Karpas-422 (cell line): ENCODE measurements at places on chromosomes 16 and 17. TPM values are rescaled to one million over a fixed set of nuclear protein-coding genes. Genes with fewer than 3 reads are reported as not detected.

ARHGAP44 gene
- total RNA-seq = 17.1 and 24.6 TPM in 2 replicates

AOC2 gene
- total RNA-seq = 0.67 and 1.5 TPM in 2 replicates

CIAO3 gene
- 32.1 and 77.4 TPM in 2 replicates for total RNA-seq

NOG gene
- not detected in 2 replicates for total RNA-seq

TMEM238L gene
- not detected in 2 replicates for total RNA-seq

MPV17L gene
- not detected in 2 replicates for total RNA-seq

GRCh38 chr16:88561485-88562359 lies 8.5 kb upstream of the ZC3H18 start:
- DNase-seq = peak; percentile 82

- no peak for DNase-seq
Measured at GRCh38 chr17:74006371-74006770, 197.1 kb upstream of the RPL38 start.

DNA sequence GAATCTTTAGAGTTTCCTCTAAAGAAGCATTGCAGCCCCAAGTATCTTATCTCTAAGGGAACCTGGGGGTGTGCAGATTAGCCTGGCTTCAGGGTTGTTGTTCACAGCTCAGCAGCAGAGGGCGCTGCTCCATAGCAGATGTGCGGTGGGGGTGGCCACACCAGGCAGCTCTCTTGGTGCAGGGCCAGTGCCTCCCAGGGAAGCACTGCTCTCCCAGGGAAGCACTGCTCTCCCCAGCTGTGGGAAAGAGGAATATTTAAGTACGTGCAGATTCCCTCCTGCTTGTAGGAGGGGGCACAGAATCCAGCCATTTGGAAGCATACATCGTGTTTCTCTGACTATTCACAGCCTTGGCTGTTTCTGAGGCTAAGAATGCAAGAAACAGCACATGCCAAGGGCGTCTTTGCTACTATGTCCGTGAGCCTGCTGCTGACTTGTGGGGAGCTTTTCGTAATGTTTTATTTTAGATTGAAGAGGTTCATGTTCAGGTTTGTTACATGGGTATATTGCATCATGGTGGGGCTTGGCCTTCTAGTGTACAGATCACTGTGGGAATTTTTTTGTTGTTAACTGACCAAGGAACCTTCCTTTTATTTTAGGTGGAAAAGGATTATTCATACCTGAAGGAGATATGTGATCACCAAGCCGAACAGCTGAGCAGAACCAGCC lies 217.8 kb downstream of the SPECC1 start:
- peak; percentile 86 for DNase-seq

DNA sequence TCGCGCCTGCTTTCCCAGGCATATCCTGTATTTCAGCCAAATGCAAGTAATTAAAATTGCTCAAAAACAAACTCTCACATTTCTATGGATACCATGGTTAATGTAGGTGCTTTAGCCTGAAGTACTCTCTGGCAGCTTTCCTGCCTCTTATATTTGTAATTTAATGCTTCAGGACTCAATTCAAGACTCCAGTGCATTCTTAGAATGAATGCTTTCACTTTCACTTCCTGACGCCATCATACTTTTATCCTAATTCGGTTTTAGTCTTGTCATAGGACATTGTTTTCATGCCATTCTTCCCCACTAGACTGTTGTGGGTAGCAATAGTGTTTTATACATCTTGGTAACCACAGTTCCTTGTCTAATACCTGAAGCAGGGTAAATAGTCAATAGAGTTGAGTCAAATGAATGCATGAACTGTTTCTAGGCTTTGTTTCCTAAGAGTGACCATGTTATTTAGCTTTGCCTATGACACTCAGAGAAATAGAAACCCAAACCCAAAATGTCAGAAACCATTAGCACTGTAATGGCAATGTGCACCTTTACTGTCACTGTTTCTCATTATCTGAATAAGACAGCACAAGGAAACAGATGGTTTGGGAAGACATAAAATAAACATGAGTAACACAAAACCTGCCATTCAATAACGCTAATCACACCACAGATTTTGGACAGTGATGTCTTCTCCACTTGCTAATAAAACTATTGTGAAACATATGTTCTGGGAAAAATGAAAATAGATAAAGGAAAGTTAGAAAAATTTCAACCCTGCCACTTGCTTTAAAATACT lies 705.5 kb downstream of the CDH11 start:
- no peak for DNase-seq

- no peak for DNase-seq
Measured at GRCh38 chr16:57025941-57026777, 36.8 kb downstream of the NLRC5 start.

GRCh38 chr17:57142925-57143324 lies 57.9 kb downstream of the AKAP1 start:
- no peak for DNase-seq

DNA sequence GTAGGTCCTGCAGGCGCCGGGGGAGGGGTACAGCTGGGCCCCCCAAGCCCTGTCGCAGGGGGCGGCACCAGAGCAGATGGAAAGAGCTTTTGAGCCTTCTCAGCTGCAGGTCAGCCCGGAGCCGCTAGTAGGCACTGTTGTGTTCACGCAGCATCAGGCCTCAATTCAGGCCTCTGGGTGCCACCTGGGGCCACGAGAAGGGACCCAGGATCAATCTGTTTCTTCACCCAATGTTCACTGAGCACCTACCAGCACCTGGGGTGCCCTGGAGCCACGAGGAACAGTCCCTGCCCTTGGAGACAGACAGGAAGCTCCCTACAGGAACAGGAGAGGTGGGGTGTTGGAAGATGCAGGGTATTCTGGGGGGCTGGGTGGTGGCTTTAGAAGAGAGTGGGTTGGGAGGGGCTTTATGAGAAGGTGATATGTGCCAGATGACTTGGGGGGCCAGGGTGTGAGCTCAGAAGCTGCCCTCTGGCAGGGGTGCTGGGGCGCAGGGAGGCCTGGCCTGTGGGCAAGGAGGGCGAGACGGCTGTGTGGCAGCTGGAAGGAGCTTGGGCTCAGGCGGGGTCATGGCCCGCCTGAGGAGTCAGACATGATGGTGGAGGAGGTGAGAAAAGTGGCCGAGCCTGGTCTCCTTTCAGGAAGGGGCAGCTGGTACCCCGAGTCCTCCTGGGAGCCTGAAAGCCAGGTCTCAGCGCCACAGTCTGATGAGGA lies 121.9 kb upstream of the GSE1 start:
- peak; percentile 81 for DNase-seq

- no peak for DNase-seq
Measured at GRCh38 chr17:42685831-42686230, 3.5 kb downstream of the CNTNAP1 start.

GRCh38 chr16:70018254-70018653 lies 67.1 kb downstream of the CLEC18A start:
- DNase-seq = peak; percentile 81

DNA sequence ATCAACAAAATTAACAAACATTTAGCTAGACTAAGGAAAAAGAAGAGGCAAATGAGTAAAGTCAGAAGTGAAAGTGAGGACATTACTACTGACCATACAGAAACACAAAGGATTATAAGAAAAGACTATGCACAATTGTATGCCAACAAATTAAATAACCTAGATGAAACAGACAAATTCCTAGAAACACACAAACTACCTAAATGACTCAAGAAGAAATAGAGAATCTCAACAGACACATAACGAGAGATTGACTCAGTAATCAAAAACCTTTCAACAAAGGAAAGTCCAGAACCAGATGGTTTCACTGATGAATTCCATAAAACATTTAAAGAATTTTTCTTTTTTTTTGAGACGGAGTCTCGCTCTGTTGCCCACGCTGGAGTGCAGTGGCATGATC lies 35.7 kb upstream of the MYLK3 start:
- no peak for DNase-seq

DNA sequence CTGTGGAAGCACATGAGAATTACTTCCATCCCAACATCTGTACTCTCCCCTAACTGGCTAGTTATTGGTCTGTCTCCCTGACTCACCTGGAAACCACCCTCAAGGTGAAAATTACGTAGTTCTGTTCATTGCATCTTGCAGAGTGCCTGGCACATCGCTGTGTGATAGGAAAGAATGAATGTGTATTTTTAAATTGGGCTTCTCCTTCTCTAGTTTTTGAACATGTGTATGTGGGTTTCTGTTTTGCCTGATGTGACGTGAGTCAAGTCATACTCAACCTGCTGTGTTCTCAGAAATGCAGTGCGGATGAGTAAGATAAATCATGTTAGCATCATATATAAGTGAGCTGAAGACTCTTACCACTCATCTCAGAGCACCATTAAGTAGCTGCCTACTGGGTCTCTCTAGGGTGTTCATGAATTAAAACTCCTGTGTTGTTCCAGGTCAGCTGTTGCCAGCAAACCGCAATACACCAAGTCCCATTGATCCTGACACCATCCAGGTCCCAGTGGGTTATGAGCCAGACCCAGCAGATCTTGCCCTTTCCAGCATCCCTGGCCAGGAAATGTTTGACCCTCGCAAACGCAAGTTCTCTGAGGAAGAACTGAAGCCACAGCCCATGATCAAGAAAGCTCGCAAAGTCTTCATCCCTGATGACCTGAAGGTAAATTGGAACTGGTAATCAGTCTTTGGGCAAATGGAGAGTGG lies 50.2 kb downstream of the HLF start:
- no peak for DNase-seq

DNA sequence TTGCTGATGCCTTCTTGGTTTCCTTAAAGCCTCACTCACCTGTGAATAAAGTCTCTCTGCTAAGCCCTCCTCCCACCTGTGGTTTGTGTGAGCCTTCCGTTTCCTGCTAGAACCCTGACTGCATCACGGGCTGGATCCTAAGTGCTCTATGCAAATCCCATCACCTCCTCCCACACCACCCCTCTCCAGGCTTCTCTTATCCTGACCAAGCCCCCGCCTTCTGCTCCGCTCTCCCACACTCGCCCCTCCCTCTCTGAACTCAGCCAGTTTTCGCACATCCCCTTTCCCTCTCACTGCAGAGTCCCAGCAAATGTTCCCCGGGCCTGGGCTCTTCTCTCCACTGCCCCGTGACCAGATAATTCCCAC lies 51.8 kb downstream of the PIMREG start:
- peak; percentile 85 for DNase-seq

DNA sequence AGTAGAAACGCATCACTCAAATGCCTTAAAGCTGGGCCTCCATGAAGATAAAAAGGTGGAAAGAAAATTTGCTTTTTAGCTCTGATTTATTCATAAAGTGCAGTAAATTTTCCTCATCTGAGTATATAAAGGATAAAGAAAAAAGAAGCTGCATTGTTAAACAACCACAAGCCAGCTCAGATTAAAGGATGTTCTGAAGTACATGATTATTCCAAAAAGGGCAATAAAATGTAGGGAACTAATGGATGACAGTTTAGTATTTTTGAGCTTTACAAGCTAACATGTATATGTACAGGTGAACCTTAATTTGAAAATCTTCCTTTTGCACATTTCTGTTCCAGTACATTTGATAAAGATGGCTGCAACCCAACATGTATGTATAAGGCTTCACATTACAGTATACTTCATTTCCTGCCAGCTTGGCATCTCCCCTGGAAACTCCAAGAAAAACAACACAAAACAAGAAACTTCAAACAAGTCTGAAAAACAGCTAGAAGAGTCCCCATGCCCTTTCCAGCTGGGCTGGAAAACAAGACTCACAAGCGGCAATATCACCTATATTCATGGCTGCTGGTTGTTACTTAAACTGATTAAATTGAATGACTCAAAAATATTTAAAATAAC lies 225.7 kb downstream of the CEP112 start:
- DNase-seq = no peak

GRCh38 chr16:60563166-60563565 lies 1473.1 kb downstream of the CDH8 start:
- DNase-seq = no peak

DNA sequence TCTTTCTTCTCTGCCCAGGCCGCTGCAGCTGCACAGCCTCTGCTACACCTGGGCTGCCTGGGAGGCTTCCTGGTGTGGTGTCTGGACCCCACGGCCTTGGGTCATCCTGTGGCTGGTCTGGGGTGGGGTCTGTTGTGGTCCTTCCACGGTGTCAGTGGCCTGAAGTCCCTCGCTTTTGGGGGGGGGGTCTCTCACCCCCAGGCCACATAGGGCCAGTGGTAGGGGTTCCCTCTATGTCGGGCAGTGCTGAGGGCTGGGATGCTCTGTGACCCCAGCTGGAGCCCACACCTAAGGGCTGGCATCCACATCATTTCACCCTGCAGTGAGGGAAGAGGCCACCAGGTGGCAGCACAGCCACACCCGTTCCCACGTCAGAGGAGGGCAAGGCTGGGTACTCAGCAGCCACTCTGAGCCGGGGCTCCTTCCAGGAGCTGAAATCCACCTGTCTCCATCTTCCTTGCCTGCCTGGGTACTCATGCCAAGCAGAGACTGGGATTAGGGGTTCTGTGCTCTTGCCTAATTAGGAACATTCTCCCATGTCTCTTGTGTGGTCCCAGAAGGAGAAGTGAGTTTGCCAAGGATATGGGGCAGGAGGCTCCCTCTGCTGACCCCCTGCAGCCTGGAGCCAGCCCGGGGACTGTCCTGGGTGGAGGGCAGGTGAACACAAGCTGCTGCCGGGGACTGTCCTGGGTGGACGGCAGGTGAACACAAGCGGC lies 13.0 kb downstream of the ENGASE start:
- peak; percentile 90 for DNase-seq

DNA sequence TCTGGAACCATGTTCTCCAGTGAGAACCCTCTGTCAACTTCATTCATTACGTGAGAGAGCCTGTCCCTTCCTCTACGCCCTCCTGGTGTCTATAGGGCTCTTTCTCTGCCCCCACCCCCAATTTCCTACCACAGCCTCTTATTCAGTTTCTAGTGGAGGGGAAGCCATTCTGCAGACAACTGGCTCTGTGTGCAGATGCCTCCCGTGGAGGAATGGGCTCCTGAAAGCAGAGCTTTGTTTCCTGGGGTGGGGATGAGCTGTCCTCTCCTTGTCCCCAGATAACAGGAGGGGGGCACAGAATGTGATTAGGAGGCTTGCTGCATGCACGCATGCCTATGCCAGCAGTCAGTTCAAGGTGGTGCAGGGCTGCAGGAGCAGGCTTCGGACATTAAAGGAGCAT lies 31.6 kb downstream of the MMP15 start:
- DNase-seq = no peak

- no peak for DNase-seq
Measured at GRCh38 chr17:20123209-20123608, 114.0 kb downstream of the SPECC1 start.
